ENCODE measurements at places on chromosomes 1 and 21.

GRCh38 chr1:226402739-226403165 lies 5.1 kb downstream of the PARP1 start:
- no peak for DNase-seq

DNA sequence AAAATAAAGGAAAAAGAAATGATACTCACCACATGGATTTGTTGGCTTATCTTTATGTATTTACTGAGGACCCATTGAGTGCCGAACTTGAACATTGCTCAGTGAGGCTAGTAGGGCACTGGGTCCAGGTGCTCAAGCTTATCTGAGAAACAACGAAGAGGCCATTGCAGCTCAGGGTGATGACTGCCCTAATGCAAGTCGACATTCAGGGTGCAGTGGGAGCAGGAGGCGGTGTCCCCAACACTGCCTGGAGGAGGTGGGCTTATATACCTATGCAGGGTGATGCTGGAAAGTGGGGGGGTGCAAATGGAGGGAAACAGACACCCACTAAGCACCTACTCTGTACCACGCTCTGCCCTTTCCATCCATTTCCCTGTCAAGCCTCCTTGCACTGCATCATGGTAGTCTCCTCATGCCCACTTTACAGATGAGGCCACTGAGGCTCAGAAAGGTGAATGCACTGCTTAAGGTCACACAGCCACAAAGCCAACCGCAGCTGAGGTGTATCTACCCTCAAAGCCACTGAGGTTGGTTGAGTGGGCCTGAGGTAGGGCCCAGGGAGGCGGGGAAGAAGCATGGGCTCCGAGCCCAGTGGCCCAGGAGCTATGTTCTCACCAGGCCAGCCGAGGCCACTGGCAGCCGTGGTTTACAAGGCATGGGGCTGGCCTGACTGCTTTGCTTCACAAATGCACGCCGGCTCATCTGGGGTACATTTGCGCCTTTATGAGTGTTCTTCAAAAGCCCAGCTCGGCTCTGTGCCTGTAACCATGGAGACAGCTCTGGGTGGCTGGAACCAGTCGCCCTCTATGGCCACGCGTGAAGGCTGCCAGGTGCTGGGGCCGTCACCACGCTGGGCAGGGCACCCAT lies 103.8 kb downstream of the EPHB2 start:
- no peak for DNase-seq

DNA sequence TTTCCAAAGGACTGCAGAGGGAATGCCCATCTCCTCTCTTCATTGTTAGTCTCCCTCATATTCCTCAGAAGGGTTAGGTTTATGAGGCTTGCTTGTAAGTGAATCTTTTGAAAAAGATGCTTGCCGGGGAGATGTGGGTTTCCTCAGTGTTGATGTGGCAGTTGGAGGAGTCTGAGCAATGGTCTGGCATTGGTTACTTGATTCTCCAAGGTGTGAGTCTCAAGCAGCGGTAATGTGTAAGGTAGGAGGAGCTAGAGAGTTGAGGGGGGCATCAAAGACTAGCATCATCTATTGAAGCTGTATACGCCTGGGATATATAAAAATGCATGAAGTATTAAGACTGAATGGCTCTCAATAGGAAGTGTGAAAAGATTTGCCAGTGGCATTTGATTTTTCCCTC lies 21.5 kb downstream of the KHDRBS1 start:
- DNase-seq = no peak

- DNase-seq = no peak
These were observed 37.2 kb downstream of the CAMSAP2 start for GRCh38 chr1:200775850-200776249.

- no peak for DNase-seq
These were observed 37.3 kb upstream of the SLC19A1 start for GRCh38 chr21:45579383-45580180.

- no peak for DNase-seq
These were observed 250.2 kb downstream of the NPHP4 start for GRCh38 chr1:5742032-5742431.

GRCh38 chr1:33569331-33569730 lies 96.9 kb downstream of the ZSCAN20 start:
- DNase-seq = no peak

Data from activated B cell treated with CpG ODN at 0.5 μM for 24 hours (primary cell).